ENCODE measurements at places on chromosomes 5 and 9.

DNA sequence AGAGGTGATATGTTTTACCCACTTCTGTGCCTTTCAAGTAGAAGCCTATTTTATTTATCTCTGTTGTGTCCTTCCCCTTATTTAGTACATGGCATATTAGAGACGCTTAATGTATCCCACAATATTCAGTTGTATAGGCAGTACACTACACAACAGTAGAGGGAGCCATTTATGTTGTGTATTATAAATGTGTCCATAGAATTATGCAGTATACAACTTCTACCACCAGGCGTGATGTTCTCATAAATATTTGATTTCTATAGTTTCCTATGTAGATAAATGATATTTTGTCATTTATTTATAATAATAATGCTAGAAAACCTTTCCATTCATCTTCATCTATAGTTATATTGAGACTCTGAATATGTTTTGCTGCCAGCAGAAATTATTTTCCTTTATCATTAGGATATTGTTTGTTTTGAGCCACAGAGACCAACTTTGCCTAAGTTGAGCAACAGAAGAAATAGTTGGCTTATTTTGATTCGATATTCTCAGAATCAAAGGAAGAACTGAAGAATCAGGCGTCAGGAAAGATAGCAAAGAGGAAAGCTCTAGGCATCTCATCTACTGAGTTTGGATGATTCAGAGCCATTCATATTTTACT is 81.7 kb downstream of the ADAMTS19 start:
- DNase-seq, result no peak

GRCh38 chr5:36593867-36594266 is 12.5 kb upstream of the SLC1A3 start:
- no peak for DNase-seq

DNA sequence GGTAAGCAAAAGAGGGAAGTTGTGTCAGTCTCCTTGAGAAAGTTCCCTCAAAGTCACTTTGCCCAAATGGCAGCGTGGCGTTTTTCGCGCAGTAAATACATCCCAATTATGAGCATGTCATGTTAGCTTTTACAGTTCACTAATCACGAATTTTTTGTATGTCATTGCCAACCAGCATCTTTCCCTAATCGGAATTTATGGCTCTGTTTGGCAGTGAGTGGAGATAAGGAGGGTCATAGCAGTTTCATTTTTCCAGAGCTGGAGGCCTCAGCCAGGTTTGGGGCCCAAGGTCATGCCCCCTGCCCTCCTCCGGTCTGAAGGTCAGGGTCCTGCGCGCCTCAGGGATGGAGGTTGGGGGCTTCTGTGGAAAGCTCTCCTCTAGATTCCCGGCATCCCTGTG is 50.1 kb downstream of the C5orf15 start:
- no peak for DNase-seq

DNA sequence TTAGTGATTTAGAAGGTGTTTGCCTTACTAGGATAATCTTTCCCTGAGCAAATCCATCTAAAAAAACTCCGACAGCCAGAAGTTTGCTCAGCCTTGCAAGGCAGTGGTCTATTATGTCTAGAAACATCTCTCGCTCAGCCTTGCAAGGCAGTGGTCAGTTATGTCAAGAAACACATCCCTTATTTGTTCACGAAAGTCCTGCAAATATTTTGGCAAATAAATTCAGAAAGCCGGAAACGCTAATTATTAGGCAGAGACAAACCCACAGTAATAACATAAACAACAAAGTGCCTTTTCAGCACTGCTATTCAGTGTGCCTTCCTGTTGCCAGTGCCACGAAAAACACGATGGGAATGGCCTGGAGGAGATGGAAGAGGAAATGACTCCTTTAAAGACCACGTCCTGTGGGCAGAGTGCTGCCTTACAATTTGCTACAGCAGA is 184.5 kb downstream of the GNAQ start:
- DNase-seq, result no peak

DNA sequence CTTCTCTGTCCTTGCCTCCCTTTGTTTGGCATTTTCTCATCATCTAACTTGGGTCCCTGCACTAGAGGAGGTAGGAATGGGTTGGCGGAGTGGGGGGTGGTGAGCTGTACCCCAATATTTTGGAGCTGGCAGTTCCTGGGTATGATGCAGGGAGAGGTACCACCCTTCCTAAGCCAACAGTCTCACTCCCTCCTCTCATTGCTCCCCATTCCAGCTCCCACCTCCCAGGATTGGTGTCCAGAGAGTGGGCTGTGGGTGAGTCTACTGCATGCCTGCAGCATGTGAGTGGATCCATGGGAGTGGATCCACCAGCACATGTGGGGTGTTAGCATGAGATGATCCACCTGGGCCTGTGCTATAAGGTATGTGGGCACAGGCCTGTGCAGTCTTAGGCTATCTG is 22.2 kb upstream of the MYORG start:
- DNase-seq, result no peak

- no peak for DNase-seq
Observed at GRCh38 chr5:107670932-107671741, at the start of gene EFNA5. Gene EFNA5, minus strand, starts transcription at chr5:107670937.

DNA sequence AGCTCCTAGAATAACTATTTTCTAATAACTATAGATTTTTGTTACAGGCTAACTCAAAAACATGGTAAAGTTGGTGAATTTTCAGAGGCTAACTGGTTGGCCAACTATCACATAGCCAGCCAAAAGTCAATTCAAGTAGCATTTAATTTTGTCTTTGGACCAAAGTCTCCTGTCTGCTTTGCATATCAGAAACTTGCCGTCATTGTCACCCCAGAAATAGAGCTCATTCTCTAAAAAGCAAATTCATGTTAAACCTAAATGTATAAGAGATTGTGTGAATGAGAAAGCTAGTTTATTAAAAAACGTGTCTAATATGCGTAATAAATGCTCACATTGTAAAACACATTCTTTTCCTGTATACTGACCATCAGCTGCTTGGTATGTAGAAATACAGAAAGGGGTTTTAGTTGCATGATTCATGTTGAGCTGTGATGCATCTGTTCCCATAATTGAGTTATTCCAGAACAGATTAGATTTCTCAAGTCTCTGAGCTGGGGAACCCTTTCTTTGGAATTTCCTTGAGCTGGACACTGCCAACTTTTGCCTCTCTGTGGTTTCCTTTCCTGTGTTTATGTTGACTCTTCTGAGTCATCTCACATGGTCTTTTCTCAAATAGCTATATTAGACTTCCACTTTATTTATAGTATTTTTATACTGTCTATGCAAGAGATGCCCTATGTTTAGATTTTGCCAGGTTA is 7.3 kb downstream of the SRFBP1 start:
- no peak for DNase-seq
